ENCODE measurements at places on chromosomes 6 and 20.

- no peak for DNase-seq
Measured at GRCh38 chr6:33160728-33161344, 31.4 kb downstream of the COL11A2 start.

GRCh38 chr6:150176152-150176551, 33.3 kb downstream of the PPP1R14C start:
- DNase-seq = no peak

DNA sequence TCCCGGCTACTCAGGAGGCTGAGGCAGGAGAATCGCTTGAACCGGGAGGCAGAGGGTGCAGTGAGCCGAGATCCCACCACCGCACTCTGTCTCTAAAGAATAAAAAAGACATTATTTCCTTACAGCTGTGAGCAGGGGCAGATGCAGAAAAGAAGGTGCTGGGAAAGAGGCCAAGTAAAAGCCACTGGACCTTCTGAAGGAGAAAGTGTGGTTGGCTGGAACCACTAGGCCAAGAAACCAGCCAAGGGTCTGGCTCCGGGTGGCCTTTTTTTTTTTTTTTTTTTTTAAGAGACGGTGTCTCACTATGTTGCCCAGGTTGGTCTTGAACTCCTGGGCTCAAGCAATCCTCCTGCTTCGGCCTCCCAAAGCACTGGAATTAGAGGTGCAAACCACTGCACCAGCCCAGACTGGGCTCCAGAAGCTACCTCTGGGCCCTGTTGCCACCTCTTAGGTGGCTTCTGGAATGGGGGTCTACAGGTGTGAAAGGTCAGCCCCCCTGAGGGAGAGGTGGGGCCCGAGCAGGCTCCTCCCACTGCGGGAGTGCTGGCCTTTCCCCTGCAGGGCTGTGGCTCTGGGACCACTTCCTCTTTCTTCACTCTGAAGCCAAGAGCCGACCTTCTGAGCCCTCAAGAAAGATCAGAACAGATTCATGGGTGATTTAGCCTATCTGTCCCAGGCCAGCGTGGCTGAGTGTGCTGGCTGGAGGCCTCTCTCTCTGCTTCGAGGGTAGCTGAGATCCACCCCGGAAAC, at the start of gene FGD2:
FGD2 (plus strand) TSS at position 595 of the 750 bp plus-strand sequence. CDS start 163 bp downstream, outside the sequence.
- no peak for DNase-seq

DNA sequence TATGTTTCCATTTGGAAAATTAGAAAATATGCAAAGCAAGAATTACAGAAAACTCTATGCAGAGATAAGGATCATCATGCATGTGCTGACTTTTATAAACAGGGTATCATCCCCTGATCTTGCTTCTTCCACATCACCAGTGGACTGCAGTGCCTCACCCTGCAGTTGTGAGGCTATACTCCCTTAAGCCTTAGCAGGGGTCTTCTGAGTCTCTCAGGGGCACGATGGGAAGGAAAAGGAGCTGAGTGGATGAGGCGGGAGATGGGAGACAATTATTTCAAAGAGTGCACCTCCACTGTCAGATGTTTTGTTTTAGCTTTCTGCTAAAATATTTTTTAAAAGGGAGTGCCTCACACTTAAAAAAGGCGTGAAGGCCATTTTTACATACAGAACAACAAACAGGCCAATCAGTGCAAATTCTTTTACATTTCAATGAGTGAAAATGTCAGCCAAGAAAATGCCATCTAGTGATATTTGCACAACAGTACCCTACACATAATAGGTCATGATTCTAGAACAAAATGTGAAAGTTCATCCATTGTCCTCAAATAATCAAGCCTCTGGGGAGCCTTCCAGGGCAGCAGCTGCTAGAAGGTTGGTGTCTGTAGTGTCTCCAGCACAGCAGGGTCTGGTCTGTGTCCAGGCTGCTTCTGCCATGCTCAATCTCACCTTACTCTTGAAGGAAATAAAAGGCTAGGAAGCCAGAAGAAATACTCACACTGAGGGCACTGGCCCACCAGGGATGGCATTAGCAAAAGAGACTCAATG, 13.2 kb upstream of the SERPINB9 start:
- no peak for DNase-seq

DNA sequence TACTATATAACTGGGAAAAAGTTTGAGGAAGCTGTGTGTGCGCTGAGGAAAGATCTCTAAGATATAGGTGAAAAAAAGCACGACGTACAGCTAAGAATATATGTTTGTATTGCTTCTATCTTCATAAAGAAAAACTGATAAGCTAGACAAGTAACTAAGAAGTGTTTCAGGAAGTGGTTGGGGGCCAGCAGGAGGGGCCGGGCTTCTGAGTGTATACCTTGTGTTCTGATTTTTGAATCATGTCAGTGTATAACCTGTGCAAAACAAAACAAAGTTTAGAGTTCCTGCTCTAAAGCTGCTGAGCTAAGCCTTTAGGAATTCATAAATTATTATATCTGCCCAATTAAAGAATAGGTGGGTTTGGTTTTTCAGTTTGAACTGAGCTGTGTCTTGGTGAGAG, 7.9 kb upstream of the OSER1 start:
- peak; percentile 22 for DNase-seq

DNA sequence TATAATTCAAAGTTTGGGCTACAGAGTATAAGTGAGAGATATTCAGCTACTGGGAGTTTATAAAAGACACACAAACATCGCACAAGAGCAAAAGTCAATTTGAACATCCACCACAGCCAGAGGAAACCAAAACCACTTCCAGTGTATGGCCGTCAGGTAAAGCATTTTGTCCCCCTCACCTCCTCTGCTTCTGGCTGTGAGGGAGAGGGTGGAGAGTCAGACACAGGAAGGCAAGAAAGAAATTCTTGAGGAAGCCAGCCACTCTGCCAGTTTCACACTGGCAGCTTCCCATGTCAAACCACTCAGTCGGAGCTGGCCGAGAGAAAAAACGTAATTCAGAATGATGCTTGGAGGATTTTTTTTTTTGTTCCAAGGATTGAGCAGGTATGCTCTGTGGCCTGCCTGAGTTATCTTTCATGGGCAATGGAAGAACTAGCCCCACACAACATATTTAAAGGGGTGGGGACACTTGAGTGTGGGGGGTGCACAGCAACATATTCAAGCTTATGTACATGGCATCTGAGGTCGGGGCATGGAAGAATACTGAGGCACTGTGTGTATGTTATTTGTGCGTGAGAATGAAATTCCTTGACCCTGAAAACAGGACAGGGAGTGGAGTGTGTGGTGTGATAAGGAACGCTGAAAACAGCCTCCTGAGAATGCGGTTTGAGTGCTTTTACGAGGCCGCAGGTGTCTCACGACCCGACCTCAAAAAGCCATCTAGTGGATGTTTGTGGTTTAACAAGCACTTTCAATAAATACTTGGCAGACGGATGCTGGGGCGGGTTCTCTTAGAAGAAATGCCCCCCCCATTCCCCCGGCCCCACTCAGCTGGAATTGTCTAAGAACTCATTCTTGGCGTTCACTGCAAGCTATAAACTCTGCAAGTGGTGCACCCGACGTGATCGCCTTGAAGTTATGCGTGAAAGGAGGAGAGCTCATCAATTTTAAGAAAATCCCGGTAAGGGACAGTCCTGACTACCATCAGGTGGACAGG, 27.5 kb upstream of the ZBTB22 start:
- peak; percentile 21 for DNase-seq

GRCh38 chr20:48094196-48094749, 309.0 kb upstream of the SULF2 start:
- no peak for DNase-seq

- no peak for DNase-seq
Measured at GRCh38 chr6:21612067-21612745, 18.7 kb downstream of the SOX4 start.

- no peak for DNase-seq
Measured at GRCh38 chr6:140427842-140428241, 1053.4 kb upstream of the CITED2 start.

DNA sequence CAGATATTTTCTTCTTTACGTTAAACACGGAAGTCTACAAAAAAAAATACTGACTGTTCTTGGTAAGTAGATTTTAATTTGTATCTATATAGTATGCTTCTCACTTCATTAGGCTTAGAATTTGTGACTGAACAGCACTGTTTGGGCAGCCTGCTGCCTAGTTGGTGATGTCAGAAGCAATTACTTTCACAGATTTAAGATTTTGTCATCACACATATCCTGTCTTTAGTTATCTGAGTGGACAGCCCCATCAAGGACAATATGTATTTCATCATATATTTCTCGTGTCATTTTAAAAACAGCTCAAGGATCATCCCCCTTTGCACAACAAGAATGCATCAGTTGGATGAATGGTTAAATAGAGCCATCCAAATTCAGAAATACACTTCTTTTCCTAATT, 338.4 kb upstream of the CITED2 start:
- no peak for DNase-seq

- no peak for DNase-seq
Measured at GRCh38 chr6:35716798-35717197, 20.0 kb upstream of the ARMC12 start.

- no peak for DNase-seq
Measured at GRCh38 chr6:91573826-91574416, 987.0 kb upstream of the MAP3K7 start.

GRCh38 chr20:41424011-41424410, 57.4 kb upstream of the EMILIN3 start:
- DNase-seq = no peak

- DNase-seq = no peak
Measured at GRCh38 chr20:61558726-61559125, 306.7 kb downstream of the CDH4 start.

DNA sequence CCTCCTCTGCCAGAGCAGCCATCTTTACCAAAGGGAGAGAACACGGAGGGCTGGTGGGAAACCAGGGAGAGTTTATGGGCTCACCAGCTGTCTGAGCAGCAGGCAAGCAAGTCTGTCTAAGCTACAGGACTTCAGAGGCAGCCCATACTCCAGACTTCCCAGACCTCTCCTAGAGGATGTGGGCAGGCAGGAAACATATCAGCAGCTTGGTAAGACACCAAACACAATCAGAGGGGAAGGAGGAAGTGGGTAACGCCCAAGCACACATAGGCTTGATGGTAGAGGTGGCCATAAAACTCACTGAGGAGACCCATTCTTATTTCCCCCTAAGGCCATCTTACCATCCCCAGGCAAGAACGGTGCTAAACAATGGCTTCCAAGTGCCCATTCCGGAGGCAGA, 143.1 kb upstream of the ARID1B start:
- no peak for DNase-seq

GRCh38 chr6:78492351-78493017, 374.9 kb upstream of the IRAK1BP1 start:
- DNase-seq = no peak

- no peak for DNase-seq
Measured at GRCh38 chr6:109229536-109229935, 134.2 kb downstream of the CEP57L1 start.

DNA sequence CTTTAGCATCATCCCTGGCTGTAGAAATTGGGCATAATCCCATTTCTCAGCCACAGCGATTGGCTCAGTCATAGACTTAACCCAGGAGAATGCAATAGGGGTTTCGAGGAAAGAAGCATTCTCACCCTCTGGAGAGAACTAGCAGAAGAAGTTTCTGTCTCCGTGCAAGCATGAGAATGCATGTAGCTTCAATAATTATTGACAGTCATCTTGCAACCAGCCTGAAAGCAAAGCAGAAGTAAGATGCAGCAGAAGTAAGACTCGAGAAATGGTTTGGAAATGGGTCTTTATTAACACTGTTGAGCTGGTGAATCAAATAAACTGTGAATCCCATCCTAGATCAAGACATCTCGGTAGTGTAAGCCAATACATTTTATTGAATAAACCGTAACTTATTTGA, 828.8 kb upstream of the GJE1 start:
- no peak for DNase-seq

GRCh38 chr20:62065674-62066338, at the start of gene TAF4:
Gene TAF4, minus strand, starts transcription at chr20:62065881. Its CDS starts 71 bp downstream, at chr20:62065810.
- DNase-seq = peak; percentile 55

DNA sequence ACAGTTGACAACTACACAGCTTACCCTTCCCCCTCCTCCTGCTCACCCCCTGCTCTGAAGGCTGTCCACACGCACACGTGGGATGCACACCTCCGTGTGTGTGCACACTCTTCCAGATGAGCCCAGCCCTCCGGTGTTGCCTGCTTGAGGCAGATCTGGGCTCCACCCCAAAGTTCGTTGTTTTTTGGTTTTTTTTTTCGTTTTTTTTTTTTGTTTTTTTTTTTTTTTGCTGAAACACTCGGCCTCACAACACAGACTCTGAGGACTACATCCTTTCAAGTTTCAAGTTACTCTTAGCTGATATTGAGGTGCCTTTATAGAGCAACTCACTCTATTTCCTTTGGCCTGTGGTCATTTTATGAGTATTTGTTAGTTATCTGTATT, 88.2 kb downstream of the RREB1 start:
- no peak for DNase-seq

GRCh38 chr6:16200321-16200883, 38.0 kb upstream of the GMPR start:
- no peak for DNase-seq

DNA sequence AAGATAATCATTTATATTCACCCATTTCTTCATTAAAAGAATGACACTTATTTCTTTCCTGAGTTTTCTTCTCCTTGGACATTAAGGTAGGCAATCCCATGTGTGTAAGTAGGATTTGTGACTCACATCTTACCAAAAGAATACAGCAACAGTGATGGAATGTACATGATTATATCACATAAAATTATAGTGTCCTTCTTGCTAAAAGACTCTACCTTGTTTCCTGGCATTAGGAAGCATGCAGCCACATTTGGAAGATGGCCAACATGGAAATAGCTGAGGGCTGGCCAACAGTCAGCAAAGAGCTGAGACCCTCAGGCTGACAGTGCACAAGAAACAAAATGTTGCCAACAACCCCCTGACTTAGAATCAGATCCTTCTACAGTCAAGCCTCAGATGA, 327.9 kb upstream of the MARCKS start:
- no peak for DNase-seq

- no peak for DNase-seq
Measured at GRCh38 chr20:17108896-17109295, 117.9 kb upstream of the PCSK2 start.

DNA sequence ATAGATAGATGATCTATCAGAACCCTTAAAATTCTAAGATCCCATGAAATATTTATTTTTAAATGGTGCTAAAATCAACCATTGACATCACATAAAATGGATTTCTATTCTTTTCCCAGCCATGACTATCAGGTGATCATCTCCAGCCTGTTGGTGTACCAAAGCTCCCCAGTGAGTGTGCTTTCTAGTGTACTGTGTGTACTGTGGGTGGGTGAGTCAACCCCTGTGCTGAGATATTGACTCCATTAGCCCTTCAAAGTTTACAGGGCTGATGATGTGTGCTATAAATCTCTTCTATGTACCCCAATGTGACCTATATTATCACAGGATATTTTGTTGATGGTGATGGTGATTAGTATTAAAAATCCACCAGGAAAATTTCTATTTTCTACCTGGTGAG, 344.6 kb downstream of the MMUT start:
- DNase-seq = no peak

DNA sequence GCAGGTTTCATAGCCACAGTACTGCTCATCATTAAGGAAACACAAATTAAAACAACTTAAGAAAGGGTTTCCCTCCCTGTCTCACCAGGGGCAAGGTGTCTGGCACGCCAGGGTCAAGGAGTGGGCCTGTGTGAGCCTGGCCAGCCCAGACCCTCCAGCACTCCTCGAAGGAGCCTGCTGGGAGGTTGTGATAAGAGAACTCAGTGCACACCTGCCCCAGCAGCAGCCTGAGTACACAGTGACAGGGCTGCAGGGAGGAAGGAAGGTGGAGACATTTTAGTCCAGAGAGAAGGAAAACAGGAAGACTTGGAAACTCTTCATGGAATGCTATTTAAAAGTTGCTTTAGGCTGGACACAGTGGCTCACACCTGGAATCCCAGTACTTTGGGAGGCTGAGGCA, 14.1 kb downstream of the NINL start:
- DNase-seq = no peak
